ENCODE measurements at places on chromosomes 12 and 14.

DNA sequence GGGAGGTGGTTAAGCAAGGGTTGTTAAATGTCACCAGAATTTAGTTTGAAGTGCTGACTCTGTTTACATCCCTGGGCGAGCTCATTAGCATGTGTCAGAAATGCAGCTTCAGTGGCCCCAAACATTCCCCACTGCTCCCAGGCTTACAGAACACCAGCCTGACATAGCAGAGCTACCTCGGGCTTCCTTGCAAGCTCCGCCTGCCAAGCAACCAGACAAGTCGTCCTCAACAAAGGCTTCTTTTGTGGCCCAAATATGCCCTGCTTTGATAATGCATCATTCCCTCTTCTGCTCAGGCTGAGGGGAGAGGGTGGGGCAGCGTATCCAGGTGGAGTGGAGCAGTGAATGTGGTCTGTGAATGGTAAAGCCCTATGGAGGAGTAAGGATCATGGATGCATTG, 28.0 kb downstream of the ERH start:
- DNase-seq = no peak

DNA sequence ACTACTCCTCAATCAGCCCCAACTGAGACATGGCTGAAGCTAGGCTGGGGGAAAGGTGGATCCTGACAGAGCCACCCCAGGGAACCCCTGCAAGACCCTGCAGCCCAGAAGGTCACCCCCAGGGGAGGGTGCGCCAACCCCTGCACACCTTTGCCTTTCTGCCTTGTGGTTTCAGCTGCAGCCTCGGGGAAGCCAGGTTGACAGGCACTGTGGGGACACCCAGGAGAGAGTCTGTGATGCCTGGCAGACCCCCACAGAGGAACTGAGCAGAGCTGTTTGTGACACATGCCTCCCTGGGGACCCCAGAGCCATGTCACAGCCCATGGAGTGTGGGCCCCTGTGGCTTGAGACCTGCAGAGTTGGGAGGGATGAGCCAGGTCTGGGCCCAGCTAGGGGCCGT, 11.8 kb upstream of the HHIPL1 start:
- DNase-seq = no peak

DNA sequence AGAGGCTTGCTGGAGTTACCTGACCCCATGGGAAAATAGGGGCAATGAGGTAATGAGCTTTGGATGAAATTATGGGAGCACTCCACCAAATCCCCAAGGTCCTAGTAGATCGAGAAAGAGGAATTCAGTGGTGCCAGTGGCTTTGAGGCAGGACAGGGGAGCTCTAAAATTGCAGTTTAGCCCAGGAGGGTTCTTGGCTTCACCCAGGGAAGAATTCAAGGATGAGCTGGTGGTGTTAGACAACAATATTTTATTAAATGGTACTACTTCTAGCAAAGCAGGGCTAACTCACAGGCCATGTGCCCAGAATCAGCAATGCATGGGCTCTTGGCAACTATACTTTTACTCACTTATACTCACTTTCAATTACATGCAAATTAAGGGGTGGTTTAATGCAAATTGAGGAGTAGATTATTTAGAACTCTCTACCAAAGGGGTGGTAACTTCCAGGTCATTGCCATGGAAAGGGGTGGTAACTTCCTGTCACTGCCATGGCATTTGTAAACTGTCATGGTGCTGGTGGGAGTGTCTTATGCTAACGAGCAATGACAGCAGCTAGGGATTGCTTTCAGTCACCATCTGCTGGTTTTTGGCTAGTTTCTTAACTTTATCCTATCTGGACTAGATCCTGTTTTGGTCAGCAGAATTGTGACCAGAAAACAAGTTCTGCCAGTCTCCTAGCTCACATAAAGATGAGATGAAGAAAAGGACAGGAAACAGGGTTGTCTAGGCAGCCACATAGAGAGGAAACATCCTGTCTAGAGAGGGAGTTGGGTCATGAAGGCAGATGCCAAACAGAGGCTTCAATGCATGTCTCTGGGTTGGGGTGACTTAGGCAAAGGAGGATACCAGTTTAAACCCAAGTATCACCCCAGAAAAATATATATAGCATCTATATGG, 64.7 kb downstream of the ZNF641 start:
- DNase-seq = no peak

GRCh38 chr12:90630006-90630405, 325.0 kb downstream of the CCER1 start:
- no peak for DNase-seq

- DNase-seq = no peak
Measured at GRCh38 chr14:103385929-103386712, 906 bp downstream of the MARK3 start.

DNA sequence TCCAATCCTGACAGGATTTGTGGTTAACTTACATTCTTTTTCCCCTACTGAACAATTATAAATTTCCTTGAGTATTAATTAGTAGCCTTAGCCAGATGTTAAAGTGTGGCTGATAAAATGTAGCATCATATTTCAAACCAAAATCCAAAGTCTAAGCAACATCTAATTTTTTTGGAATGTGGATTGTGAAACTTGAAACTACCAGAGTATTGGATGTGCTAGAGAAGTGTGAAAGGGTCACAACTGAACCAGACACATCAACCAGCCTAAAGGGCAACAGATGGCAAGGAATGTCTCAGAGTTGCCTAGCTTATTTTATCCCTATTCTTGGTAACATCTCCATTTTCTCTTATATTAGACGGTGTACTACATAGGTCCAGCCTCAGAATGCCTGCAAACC, 153.1 kb upstream of the DCN start:
- DNase-seq = no peak

- DNase-seq = no peak
Measured at GRCh38 chr12:8050600-8051250, 15.4 kb downstream of the C3AR1 start.

DNA sequence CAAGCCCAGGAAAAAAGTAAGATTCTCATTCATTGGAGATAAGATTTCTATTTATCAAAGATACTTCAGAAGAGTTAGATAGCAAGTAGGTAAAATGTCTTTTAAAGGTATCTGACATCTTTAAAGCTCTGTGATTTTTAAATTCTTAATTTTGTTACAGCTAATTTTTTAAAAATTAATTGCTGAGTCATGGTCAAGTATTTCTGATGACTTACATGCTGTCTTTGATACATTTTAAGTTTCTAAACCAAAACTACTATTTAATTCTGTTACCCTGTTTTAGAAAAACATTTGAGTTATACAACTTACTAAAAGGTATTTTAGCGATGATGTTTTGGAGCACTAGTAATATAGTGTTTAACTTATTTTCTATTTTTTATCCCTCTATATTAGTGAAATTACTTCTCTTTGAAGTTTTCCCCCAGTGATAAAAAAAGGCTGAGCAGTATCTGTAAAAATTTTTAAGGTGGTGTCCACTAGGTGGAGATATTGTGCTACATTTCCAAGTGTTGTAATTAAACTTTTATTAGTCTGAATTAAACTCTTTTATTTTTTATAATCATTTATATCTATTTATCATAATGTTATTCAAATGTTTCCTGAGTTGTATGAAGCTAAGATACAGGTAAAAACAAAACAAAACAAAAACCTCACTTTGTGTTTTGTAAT, 11.5 kb downstream of the ALG10 start:
- DNase-seq = no peak
